ENCODE measurements at places on chromosomes 7 and 10. TPM values are rescaled to one million over a fixed set of nuclear protein-coding genes. Genes with fewer than 3 reads are reported as not detected.
A peak's percentile ranks its signal among the peaks of the same experiment; 100 is the strongest.

Gene TFPI2
- 42.5 TPM for total RNA-seq

Gene SPDYE1
- not detected for total RNA-seq

Gene GSAP
- 29.4 TPM for total RNA-seq

DNA sequence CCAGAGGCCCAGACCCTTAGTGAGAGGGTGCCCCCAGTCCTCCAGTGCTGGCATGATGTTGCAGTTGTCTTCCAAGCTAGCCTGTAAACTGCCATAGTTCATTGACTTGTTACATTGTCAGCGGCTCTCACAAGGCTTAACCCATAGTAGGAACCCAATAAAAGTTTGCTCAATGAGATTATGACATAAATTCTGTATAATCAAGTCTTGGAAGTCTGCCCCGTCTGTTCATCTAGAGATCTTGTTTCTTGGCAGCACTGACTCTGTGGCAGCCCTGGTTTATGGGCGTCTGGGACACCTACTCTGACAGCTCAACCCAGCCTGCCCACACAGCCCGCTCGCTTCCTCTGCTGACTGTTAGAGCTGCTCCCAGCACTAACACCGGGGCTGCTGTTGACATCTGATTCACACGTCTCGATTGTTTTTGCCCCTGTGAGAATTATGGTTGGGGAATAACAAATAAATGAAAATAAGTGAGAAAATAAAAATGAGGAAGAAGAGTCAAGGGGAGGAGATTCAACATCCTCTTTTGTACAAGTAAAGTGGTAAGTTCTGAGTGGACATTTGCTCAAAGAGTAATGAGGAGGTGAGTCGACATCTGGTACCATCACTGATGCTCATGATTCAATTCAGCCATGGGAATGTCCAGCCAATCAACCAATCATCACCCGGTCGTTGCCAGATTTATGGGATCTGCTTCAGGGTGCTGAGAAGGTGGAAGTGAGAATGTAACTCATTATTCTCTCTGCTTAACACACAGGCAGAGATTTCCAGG is 160.8 kb downstream of the SPAG6 start:
- no peaks in the 10 kb centered on the region for H3K4me1 ChIP-seq
- H3K27ac ChIP-seq = no peak overlapping the region
- peak; percentile 28 for DNase-seq
- H3K27me3 ChIP-seq = no peaks in the 10 kb centered on the region

DNA sequence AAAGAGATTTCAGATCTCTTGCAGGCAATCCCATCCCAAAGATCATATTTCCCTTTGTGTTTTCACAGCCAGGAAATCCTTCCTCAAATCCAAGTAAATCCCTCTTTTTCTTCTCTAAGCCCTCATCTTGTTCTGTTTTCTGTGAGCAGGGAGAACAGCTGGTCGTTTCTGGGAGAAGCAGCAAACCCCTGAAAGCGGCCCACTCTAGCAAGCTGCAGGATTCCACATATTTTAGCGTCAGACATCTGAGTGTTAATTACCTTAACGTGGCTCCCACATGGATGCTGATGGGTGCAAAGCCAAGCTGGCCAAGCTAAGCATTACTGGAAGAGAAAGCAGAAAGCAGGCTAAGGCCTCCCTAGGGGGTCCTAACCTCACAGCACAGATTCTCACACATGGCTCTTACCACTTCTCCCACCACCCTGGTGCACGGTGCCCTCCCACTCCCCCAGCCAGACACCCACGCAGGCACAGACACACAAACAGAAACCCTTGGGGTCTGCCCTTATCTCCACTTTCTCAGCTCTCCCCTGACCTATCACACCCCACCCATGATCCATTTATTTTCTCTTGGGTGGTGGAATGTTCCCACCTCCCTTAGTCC is 551.0 kb upstream of the AUTS2 start:
- H3K27me3 ChIP-seq = no peaks in the 10 kb centered on the region
- H3K4me1 ChIP-seq = no peaks in the 10 kb centered on the region
- no peak overlapping the region for H3K27ac ChIP-seq
- H3K4me3 ChIP-seq = no peak overlapping the region
- no peak for DNase-seq
- H3K36me3 ChIP-seq = no peaks in the 10 kb centered on the region

DNA sequence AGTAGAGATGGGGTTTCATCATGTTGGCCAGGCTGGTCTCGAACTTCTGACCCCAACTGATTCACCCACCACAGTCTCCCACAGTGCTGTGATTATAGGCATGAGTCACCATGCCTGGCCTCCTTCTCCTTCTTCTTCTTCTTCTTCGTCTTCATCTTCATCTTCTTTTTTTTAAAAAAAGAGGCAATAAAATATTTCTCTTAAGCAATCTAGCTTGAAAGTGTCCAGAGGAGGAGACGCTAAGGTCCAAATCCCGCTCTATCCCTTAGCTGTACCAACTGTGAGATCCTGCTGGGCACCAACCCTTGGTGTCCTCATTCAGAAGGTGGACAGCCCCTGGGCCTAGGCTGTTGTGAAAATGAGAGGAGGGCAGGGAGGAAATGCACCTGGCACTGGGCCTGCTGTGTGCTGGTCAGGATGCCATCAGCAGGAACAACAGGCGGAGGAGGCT is 13.9 kb upstream of the PSAP start:
- no peak overlapping the region for H3K27ac ChIP-seq
- DNase-seq = no peak
- H3K4me3 ChIP-seq = no peak overlapping the region
- no peaks in the 10 kb centered on the region for H3K27me3 ChIP-seq
- no peaks in the 10 kb centered on the region for H3K36me3 ChIP-seq

- no peaks in the 10 kb centered on the region for H3K27me3 ChIP-seq
- H3K36me3 ChIP-seq = no peaks in the 10 kb centered on the region
- H3K4me1 ChIP-seq = peaks cover 3% of the 10 kb centered on the region
- no peak overlapping the region for H3K27ac ChIP-seq
Observed at GRCh38 chr7:17661982-17662585, 278.2 kb downstream of the SNX13 start.

GRCh38 chr10:14456218-14456869 is 125.6 kb upstream of the FRMD4A start:
- H3K4me1 ChIP-seq = peaks cover 3% of the 10 kb centered on the region
- no peak overlapping the region for H3K27ac ChIP-seq
- H3K27me3 ChIP-seq = no peaks in the 10 kb centered on the region
- no peak overlapping the region for H3K4me3 ChIP-seq
- no peaks in the 10 kb centered on the region for H3K36me3 ChIP-seq

GRCh38 chr10:123150271-123150985 is 2.5 kb downstream of the HMX2 start:
- H3K4me1 ChIP-seq = peaks cover under 1% of the 10 kb centered on the region
- no peak overlapping the region for H3K4me3 ChIP-seq
- DNase-seq = peak; percentile 64
- peaks cover 58% of the 10 kb centered on the region for H3K27me3 ChIP-seq
- no peaks in the 10 kb centered on the region for H3K36me3 ChIP-seq

GRCh38 chr7:32472015-32472414 is 18.2 kb downstream of the LSM5 start:
- no peak overlapping the region for H3K27ac ChIP-seq
- no peaks in the 10 kb centered on the region for H3K27me3 ChIP-seq
- H3K36me3 ChIP-seq = no peaks in the 10 kb centered on the region
- DNase-seq = no peak
- H3K4me3 ChIP-seq = no peak overlapping the region

All from kidney (tissue), 22 donors.